Activated CD8-positive, alpha-beta memory T cell treated with anti-CD3 and anti-CD28 coated beads for 24 hours (primary cell): ENCODE measurements at places on chromosomes 13 and 19.
A peak's percentile ranks its signal among the peaks of the same experiment; 100 is the strongest.

DNA sequence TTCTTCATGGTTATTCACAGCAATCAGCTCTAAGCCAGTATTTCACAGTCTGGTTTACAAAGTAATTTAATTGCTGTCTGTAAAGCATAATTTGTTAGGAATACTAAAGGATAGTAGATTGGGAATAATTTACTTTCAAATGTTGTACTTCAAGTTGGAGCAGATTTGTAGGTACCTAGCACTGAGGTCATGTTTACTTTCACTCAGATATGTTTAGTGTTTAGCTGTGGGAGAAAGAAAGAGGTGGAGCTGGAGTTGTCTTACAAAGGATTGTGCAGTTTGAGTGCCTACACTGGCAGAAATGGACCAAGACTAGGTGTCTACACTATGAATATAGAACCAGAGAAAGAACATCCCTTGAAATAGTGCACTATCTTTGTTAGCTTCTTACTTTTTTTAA is 464.6 kb downstream of the PCDH9 start:
- no peak for DNase-seq

DNA sequence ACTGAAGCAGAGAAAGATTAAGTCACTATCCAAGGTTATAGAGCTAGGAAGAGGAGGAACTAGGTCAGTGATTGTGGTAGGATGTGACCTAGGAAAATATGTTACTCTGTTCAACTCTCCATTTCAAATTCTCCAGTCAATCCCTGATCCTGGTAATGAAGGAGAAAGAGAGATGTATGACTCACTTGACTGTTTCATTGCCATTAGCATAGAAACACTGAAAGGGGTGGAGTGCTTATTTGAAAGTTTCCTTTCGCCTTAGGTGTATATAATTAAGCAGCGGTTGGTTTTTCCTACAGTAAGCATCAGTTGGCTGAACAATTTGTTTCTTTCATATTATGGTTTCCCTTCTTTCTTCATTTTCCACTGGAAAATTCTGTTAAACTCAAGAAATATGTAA is 198.1 kb upstream of the CSNK1A1L start:
- no peak for DNase-seq

DNA sequence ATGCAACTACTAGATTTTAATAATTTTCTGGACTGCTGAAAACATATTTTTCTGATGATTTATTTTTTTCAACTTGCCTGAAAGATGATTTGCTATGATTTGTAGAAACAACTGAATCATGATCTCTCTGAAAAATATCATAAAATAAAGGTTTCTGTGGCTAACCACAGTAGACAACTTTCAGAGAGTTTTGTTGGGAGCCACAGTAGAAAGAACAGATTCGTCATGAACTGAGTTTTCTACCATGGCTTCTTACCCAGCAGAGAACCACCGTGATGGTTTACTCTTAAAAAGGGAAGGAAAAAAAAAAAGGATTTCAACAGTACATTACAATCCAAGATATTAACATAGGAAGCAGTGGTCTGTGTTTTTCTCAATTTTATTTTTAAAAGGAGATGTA is 18.0 kb downstream of the ZAR1L start:
- DNase-seq = no peak

DNA sequence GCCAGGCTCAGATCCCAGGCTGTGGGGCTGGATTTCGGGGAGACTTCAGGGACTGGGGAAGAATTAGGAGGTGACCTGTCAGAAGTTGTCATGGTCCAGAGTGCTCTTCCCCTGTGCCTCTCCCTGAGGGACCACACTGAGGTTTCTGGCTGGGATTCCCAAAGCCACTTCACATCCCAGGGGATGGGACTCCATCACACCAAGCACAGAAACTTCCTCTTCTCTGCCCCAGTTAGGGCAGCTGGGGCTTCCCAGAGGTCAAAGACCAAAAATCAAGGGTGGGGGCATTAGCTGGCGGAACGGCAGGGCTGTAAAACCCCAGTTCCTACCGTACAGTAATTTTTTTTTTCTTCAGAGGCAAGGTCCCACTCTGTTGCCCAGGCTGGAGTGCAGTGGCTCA is 7.4 kb downstream of the FCER2 start:
- no peak for DNase-seq

- DNase-seq = no peak
Measured at GRCh38 chr13:47036294-47037008, 139.6 kb upstream of the HTR2A start.

DNA sequence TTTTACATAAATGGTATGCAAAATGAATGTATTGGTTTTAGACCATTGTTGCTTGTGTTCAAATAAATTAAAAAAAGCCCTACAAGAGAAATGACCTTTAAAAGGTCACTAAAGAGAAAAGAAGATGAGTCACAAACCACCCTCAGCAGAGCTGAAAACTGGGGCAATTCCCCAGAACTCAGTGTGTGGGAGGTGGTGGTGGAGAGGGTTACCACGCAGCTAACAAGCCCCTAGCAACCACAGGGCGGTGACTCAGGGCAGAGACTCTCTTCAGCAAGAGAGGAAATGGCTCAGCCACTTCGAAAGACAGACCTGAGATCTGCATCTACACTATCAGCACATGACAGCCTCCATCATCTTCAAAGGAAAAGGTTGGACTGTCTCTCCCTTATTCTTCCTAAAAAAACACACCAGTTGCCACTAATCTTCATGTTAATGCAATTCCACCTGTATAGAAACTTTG is 29.4 kb upstream of the NDFIP2 start:
- peak; percentile 89 for DNase-seq

DNA sequence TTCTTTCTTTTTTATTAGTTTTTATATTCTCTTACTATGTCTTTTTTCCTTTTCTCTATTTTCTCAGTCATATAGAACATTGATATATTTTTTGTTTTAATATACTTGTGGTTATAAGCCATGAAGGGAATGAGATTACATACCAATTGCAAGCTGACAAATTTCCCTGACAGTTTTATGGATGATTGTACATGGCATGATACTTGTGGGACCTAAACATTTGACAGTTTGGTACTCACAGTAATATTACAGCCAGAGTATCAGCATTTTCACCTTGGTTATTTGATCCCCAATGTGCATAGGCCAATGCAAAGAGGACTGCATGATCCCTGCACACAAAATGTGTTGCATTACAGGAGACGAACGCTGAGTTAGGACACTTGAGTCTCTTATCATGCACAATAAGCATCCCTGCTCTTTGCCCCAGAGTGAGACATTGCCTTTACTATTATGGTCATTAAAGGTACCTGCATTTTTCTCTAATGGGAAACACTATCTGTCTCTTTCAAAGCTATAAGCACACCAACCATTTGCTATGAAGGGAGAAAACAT is 713.4 kb upstream of the PCDH20 start:
- no peak for DNase-seq

DNA sequence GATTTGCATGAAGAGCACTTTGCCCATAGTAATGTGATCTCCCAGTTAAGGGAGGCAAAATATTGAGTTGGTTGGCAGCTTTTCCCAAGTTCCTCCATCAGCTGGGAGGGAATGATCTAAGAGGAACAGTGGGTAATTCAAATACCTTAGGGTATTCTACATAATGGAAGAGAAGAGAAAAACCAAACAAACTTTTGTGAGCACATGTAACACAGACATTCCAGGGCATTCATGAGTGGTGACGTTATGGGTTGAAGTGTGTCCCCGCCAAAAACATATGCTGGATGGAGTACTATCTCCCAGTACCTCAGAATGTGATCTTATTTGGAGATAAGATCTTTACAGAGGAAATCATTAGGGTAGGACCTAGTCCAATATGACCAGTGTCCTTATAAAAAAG is 220.1 kb downstream of the FOXO1 start:
- no peak for DNase-seq

DNA sequence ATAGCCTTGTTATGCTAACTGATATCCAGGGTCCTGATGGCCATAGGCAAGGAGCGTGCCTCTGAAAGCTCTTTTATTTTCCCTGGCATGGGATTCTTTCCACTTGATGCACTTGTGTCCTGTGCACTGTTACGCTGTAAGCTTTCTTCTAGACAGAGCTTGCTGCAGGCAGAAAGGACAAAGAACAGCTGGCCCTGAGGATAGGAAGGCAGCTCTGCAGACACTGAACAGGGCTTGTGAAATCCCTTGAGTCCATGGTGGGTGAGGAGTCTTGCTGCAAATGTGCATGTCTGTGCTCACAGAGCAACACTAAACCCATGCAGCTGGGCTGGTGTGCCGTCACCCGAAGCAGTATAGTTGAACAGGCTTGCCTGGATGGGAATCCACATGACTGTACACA is 126.6 kb downstream of the AKAP11 start:
- DNase-seq = no peak

DNA sequence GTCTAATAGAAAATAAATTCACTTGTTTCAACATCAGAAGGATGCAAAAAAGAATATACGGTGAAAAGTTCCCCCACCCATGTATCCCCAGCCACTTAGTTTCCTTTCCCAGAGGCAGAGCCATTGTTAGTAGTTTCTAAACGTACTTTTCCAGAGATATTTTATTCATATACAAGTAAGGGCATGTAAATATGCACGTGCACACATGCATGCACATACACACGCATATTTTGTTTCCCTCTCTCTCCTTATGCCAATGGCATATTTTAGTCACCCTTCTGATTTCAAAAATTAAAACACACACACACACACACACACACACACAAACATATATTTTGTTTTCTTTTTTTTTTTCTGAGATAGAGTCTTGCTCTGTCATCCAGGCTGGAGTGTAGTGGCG is 147.4 kb downstream of the PDS5B start:
- DNase-seq = no peak

- no peak for DNase-seq
Measured at GRCh38 chr13:20671789-20672188, 31.7 kb upstream of the IL17D start.

DNA sequence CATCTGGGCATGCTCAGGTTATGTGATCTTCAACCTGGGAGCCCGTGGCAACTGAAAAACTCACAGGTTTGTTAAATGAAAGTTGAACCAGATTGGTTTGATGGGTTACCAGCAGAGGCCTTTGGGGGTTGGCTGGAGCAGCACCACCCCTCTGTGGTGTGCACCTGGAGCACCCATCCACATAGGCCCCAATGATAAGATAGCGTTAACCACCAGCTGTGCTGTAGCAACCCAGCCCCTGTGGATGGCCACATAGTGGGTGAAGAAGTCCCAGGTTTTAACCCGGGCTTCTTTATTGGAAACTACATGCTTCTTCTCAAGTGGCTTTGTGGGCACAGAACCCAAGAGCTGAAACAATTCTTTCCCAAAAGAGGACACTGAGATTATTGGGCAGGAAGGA is 22.6 kb upstream of the MTIF3 start:
- DNase-seq = peak; percentile 48

DNA sequence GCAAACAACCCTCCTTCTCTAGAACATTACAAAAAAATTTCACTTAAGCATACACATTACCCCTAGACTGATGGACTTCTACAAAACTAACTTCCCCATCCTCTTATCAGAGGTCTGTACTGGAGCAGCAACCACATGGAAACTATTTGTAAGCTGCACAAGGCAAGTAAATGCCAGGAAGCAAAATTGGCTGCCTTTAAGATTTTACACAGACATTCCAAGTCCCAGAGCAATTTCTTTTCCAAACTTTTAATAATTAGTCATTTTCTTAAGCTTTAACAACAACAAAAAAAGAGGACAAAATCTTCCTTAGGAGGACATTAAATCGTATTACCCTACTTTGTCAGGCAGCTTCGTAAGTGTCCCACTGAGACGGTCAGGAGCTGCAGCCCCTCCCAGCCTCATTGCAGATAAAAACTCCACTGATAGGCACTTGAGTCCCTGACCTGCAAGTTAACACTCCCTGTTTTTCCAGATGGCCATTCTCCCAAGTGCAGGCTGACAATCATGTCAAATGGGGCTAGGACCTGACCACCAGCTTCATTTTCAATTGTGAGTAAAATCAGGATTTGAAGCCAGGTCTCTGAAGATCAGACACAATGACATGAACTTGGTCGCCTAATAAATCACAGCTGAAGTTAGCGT is 680.1 kb downstream of the DIAPH3 start:
- no peak for DNase-seq

DNA sequence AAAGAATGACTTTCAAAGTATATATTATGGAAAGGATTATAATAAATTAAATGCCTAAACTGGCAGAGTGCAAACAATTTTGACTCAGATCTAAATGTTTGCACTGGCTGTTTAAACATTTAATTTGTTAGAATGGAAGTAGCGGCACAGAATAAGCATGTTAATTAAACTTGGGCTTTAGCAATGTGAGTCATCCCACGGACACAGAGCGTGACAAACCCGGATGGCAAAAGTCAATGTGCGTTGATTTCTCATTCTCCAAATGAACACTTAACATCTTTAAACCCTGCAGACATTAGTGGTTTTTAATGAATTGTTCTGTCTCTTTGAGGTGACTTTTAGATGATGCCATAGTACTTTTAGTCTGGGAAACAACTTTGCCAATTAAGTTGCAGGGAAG is 38.4 kb downstream of the PCDH8 start:
- no peak for DNase-seq

- no peak for DNase-seq
Measured at GRCh38 chr13:101152184-101152583, 264.1 kb downstream of the NALCN start.

DNA sequence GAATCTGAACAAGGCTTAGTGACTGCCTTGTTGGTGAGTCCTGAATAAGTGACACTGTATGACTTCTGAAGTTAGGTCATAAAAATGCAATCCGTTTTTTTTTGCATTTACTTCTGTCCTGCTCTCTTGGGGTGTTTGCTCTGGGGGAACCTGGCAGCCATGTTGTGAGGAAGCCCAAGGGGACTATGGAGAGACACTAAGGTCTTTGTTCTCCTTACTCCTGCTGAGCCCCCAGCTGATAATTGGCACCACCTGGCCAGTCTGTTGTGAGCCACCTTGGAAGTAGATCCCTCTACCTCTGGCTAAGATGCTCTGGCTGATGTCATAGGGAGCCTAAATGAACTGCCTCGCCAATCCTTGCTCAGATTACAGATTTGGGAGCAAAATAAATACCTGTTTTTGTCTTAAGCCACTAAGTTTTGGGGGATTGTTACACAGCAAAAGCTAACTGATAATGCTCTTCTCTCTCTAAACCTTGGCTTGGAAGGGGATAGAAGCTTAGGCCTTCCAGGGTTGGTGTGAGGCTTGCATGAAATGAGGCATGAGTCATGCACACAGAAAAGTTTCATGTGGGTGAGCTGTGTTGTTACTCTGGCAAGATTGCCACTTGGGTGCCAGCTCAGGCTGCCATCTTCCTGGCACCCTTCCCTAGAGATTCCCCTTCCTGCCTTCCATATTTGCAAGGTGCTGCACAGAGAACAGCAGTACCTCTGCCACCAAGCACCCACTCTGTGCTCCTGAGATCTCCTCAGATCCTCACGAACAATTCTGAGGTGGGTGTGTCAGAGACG is 10.1 kb downstream of the TUBB4A start:
- no peak for DNase-seq

- DNase-seq = no peak
Measured at GRCh38 chr19:42249149-42249750, 5.7 kb downstream of the ERF start.

GRCh38 chr13:28753208-28753892 is 34.6 kb upstream of the SLC46A3 start:
- DNase-seq = no peak
